ENCODE measurements at places on chromosomes 5 and 9.

DNA sequence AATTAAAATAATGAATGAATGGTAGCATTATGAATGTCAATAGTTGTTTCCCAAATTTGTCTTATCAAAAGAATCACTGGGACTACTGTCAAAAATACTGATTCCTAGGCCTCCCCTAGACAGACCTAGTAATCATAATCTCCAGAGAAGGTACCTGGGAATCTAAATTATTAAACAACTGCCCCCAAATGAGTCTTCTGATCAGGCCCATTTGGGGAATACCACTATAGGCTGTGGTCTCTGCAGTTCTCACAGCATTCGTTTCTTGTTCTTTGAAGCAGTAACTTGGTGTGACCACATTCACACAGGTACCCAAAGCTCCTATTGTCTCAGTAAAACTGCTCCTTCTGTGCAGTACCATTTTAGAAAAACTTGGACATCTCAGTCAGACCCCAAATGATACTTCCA is 230.9 kb downstream of the PIK3R1 start:
- DNase-seq = no peak

- no peak for DNase-seq
Measured at GRCh38 chr9:7375013-7375511, 424.5 kb downstream of the DMAC1 start.

DNA sequence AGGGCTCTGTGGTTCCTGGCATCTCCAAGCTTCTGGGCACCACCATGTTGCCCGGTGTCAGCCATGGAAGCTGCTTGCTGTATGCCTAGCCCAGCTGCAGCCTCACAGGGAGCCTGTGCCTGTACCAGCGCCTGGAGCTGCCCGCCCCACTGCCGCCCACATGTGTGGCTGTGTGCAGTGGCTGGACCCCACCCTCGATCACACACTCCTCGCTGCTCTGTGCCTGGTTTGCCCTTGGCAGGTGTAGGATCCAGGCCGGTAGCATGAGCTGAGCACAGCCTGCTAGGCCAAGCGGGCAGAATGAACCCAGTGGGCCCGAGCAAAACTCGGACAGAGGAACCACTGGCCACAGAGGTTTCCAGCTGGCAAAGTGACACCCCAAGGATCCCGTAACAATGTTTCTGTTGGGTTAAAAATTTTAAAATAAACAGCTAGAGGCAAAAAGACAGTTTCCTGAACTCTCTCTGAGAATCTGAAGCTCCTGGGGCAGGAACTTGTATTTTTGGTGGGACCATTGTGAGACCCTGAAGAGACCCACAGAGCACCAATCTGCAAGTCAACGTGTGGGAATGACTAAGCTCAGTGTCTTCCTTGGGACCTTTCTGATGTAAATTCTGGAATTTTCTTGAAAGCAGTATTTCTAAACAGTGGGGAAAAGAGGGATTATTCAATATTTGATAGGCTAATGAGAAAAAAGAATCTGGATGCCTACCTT is 73.1 kb upstream of the CCDC112 start:
- DNase-seq = no peak

DNA sequence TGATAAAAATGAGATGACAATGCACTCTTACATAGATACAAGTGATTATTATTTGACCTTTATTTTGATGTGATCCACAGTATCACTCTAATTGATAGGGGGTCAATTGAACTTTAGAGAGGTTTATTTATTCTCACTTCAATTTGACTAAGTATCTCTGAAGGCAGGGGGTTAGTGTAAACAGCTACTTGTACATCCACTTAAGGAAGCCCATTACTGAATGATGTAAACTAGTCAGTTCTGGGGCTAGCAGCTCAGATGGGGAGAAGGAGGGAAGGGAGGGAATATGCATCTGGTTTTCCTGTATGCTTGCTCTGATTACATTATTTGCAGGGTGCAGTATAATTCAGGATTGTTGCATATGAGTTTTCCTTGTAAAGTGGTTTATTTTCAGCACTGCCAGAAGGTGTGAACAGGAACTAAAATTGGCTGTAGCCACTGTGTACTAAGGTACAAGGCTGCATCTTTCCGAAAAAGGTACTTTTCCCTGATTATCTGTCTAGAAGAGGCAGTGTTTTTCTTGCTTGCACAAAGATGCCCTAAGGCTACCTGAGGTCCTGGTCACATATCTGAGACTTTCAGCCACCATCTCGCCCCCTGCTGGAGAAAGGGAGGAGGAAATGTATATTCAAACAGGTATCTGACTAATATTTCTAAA is 51.2 kb downstream of the MRPS27 start:
- no peak for DNase-seq

DNA sequence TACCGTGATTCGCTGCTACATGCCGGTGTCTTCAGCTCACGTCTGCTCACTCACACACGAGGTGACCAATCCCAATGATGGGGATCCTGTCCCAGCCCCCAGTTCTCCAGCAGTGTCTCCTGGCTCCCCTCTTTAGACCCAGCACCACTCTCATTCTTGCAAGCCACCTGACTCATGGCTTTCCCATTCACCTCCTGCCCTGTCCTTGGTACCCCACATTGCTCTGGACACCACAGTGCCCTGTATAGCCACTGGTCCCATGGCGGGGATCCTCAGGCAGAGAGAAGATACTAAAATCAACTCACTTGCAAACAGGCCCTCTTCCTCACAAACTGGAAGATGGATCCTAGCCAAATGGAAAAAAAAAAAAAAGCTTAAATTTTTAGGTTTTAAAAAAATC is 81.0 kb downstream of the SLIT3 start:
- DNase-seq = no peak

GRCh38 chr5:97131921-97132320 is 10.5 kb downstream of the LIX1 start:
- no peak for DNase-seq

GRCh38 chr9:69655065-69655464 is 17.1 kb downstream of the APBA1 start:
- DNase-seq = no peak

DNA sequence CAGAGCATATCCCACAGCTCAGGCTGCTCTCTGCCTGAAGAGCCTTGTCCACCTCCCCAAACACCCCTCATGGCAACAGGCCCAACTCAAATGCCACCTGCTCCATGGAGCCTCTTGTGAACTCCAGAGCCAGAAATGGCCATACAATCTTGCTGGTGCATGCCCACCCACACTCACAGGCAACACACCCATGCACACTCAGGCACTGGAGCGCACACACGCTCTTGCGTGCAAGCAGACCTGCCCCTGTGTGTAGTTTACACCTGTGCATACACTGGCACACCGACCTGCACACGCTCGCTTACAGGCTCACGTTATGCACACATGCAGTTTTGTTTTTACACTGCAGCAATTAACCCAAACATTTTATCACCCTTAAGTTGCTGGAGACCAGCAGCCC is 40.0 kb downstream of the HRH2 start:
- DNase-seq = no peak

GRCh38 chr9:93054758-93055704 is 3.5 kb upstream of the SUSD3 start:
- DNase-seq = no peak

DNA sequence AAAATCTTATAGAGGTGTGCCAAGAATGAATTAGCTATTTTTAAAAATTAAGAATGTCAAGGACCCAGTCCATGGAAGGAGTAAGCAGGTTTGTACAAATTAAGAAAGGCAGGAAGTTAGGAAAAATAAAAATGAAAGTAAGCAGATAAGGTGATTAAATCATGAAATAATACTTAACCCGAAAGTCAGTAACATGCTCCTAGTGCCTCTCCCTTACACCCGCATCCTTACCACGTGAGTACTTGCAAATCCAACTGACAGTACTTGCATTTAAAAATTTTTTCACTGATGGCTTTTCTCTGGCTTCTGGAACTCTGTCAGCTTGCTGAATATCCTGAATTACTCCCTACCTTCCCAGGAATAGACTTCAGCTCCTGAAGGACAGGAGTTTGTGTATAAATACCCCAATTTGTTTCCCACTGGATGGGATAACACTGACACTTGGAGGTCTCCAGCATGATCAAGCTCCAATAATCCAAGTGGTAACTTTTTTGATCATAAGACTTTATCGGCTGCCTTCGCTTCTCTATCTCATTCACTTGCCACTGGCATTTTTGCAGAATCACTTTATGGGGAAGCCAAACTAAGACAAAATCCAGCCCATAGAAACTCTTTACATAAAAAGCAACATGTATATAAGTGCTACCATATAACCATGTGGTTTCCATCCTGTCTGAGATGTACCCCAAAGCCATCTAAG is 41.6 kb upstream of the RICTOR start:
- no peak for DNase-seq

DNA sequence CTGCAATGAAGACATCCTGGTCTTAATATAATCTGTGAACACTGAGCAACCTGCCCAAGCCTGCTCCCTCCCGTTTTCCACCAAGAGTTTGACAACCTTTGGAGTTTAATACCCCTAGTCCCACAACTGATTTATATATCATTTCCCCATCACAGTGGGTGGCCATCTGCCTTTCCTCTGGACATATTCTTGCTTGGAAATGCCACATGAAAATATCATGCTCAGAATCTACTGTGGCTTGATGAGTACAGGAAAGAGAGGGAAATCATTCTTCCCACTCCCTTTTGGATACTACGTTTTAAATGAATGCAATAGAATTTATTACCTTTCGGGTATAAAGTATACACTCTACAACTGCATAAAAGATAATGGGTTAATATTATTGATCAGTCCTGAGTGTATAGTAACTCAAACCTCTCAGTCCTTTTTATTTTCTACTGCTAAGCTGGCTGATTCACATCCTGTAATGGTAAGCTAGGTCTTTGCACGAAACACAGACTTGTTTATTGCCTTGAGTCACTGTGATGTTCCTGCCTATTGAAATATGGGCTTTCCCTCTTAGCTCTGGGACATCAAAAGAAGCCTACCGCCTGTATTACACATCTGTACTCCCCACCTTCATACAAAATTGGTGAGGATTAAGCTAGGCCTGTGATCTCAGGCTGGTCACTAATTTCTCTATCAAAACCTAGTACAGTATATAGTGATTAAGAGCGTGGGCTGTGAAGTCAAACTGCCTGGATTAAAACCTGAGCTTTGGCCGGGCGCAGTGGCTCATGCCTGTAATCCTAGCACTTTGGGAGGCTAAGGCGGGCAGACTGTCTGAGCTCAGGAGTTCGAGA is 67.6 kb upstream of the NR5A1 start:
- DNase-seq = no peak

DNA sequence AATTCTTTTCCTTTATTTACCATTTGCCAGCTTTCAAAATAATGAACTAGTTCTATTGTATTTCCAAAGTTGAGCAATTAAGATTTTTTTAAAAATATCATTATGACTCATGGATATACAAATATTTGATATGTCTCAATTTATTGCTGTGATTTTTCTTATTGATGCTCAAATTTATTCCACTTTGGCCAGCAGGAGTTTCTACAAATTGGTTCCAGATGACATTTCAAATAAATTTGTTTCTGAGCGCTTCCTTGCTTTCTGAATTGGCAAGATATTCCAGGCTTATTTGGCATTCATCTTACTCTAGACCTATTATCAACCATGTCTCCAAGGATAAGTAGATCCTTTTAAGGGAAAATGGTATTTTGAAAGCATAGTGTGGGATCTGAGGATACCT is 58.5 kb upstream of the TJP2 start:
- DNase-seq = no peak

GRCh38 chr5:151970885-151971284 is 46.2 kb upstream of the GLRA1 start:
- DNase-seq = no peak

- DNase-seq = no peak
Measured at GRCh38 chr9:8179381-8180053, 379.9 kb upstream of the DMAC1 start.

GRCh38 chr5:163529698-163530097 is 24.3 kb downstream of the MAT2B start:
- DNase-seq = no peak
